Left renal cortex interstitium (tissue), 4 donors: ENCODE measurements at places on chromosomes 3 and 15.

DNA sequence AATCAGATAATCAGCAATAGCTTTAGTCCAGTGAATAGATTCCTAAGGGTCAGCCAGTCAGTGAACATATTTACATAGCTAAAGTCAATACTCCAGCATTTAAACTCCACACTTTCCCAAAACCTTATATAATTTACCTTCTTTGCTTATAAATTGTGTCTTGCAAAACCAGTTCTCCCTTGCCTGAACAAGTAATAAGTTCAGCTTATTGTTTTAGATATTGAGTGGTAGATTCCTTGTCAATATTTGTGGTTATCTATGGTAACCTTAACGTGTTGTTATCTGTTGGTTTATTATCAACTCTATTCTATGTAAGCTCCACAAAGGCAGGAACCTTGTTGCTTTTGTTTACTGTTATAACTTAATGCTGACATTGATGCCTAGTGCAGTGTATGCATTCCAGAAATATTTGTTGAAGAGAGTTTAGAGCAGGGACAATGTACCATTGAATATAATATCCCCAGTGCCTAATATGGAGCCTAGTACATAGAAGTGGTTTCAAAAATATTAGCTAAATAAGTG is 24.0 kb downstream of the PLSCR5 start:
- DNase-seq = no peak

DNA sequence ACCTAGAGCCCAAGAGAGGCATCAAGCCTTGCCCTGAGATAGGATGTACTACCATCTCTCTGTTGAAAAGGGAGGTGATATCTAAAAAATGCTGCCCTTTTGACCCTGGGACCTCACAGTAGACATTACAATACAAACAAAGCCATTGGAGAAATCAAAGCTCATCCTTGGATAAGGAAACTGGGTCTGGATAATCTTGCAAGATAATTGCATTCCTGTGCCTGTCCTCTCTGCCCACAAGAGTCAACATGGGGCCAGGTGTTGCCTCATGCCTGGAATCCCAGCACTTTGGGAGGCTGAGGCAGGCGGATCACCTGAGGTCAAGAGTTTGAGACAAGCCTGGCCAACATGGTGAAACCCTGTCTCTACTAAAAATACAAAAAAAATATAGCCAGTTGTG is 57.3 kb upstream of the DLG1 start:
- no peak for DNase-seq

DNA sequence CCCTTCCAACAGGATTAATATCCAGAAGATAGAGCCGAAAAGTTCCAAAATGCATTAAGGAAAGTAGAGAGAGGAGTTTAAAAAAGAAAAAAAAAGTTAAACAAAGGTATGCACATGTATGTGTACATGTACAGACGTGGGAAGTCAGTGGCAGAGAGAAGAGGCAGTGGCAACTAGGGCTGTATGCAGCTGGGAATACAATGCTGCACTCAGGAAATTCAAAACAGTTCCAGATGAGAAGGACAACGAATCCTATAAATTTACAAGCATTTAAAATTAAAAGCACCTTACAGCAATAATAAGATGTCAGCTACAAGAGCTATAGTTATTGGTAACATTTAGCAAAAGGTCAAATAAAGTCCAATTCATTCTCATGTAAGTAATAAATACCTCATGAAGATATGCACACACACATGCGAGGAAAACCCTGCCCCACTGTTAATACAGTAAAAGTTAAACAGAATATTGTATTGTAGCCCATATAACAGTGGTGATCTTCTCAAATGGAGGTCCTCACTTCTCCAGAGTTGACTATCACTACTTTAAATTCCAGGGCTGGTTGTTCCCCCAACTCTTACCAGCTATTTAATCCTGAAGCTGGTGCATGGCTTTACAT is 18.2 kb downstream of the MRPL3 start:
- no peak for DNase-seq

DNA sequence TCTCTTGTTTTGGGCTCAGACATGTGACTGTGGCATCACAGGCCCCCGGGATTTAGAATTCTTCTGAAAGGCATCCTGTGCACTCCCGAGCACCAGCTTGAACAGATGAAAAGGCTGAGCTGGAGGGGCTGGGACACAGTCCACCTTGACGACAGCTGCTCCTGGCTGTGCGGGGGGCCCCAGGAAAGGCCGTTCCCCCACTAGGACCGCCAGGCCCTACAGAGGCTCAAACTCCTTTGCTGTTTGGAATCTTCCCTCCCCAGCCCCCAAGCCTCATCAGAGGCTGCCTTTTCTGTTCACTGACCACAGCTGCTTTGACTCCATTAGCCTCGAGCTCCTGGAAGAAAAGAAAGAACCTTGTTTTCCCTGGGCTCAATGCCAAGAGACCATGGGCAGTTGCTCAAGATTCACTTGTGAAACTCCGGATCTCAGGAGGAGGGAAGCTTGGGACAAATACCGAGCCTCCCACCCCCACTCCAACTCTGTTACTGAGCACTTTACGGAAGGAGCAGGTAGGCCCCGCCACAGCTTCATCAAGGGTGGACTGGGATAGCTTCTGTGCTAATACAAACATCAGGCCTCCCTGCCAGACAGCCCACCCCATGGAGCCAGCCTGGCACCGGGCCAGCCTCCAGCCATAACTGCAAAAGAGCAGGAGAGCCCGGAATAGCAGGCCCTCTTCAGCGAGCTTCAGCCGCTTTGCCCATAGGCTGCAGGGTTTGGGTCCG is 15.7 kb downstream of the CIDEC start:
- no peak for DNase-seq

DNA sequence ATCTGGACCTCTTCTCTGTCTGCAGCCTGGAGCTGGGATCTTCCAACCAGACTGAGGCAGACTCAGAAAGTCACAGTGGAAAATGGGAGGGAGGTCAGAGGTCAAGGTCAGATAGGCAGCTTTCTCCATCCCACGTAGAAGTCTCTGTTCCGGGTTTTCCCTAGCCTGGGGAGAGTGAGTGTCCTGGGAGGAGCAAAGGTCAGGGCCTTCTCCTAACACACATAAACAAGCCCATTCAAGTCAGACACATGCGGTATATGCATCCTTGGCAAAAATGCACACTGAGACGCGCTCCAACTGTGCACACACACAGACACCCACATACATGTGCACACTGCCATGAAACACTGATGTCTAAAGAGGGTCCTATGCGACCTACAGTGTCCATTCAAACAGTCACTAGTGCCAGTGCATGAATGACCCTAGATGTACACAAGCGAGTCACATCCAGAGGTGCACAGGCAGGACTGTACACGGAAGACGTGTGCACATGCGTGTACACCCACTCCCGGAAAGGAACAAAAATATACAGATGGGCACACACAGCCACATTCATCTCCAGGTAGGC is 681 bp downstream of the TWF2 start:
- DNase-seq = no peak

GRCh38 chr3:153906366-153906765 is 214.8 kb upstream of the ARHGEF26 start:
- DNase-seq = no peak

DNA sequence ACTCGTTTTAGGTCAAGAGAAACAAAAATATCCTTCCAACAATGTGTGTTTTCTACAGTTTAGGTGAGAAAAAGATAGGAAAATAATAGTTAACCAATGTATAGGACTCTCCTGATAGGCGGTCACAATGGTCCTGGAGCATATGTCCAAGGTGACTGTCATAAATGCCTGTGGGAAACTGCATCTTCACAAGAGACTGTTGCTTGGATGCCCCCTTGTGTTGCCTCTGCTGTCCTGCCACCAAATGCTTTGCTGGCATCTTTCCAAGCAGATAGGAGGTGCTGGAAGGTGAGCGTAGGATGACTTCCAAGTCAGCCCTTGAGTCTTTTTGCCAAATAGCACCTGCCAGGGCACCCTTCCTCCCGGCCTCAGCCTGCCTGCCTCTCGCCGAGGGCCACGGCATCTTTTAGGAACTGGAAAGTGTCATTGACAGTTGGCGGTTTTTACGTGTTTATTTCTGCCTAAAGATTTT is 24.1 kb upstream of the SACM1L start:
- DNase-seq = no peak

DNA sequence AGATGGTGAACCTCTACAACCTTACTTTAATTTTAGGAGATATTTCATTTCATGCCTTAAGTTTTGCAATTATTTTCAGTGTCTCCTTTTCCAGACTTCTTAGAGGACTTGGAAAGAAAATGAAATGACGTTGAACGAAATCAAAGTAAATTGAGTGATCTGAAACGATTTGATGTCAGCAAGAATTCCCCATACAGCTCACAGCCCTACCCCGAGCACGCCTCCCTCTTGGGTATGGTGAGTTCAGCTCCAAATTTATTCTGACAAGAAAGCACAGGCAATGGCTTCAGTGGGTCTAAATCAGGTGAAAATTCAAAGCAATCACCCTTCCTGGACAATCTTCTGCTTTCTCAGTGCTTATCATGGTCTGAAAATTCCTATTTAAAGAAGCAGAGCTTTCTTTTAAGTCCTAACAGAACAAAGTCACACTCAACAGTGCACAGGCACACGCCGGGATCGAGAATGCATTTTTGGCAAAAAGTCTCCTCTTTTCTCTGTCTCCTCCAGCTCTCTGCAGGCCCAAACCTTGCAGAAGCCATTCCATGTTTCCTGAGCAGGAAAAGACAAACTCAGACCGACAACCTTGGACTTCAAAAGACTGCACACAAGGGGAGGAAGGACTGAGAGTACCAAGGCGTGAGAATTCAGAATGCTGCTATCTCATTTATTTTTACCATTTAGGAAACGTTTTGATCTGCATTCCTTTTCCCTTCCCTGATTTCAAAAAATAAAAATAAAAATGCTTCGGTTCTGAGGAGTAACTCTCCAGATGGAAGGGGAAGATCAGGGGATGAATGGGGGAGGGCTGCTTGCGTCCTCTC is 72.0 kb downstream of the CCNL1 start:
- no peak for DNase-seq

DNA sequence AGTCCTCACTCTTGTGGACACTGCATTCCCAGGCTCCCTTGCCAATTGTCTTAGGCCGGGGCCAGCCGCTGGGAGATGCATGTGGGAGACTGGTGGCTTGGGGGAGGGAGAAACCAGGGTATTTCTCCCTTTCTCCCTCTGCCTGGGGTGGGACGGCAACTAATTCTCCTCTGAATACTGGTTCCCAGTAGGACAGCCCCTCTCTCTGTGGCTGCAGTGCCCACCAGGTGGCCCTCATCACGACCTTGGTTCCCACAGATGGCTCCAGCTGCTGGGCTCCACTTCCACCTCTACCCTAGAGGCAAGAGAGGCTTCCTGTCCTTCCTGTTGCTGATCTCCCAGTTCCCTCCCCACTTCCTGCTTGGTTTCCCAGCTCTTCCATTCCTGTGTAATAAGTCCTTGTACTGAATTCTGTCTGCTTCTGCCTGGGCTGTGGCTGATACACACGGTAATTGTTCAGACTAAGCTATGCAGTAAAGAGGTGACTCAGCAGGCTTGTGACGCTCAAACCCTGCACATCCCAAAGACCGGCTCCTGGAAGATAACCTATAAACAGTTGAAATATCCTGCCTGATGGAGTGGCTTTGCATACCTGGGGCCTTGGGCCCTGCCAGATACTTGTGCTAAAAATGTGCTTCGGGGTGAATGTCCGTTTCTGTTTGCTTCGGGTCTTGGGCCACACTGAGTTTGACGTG is 20.4 kb upstream of the COPG1 start:
- DNase-seq = no peak

DNA sequence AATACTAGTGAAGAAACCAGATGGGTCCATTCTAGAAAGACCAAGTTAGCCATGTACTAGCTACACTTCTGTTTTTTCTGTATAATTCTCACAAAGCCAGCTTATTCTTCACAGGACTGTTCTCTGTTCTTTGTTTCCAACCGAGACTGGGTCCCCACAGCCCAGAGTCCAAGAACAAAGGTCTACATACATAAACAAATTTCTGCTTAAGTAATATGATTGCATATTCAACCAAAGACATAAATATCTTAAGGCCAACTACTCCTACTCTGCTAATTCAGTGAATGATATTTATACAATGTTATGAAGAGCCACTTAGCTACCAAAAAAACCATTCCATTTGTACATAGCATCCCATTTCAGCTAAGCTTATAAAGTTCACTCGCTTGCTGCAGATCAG is 299.8 kb upstream of the CCDC54 start:
- no peak for DNase-seq

GRCh38 chr3:71011565-71012287 is 571.8 kb downstream of the FOXP1 start:
- no peak for DNase-seq

DNA sequence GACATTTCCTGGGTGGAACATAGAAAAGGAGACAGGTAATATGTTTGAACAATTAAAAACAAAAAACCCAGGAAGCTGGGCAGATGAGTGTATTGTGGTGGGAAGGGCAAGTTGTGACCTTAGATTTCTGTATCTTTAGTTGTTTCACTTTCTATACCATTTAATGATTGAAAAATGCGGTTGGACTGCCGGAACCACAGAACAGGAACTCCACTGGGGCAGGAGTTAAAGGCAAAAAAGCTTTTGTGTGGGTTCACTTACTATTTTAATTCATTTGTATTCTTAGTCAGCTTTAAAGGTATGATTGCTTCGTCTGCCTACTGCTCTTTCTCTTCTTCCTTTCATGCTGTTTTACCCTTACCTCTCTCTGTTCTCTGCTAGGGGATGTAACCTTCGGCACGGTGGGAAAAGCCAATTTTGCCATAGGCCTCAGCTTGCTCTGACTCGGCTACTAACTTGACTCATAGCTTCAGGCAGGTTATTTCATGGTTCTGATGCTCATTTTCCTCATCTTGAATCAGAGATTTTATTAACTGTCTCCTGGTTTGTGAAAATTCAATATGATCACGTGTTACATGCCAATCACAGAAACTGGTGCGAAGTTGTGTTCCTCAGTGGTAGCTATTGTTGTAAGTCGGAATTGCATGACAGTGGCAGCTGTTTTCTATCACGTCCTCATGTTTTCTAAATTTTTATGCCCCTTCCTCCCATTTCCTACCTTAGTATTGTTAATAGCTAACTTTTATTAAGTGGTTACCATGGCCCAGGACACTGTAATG is 1.6 kb upstream of the MCTP2 start:
- DNase-seq = no peak

DNA sequence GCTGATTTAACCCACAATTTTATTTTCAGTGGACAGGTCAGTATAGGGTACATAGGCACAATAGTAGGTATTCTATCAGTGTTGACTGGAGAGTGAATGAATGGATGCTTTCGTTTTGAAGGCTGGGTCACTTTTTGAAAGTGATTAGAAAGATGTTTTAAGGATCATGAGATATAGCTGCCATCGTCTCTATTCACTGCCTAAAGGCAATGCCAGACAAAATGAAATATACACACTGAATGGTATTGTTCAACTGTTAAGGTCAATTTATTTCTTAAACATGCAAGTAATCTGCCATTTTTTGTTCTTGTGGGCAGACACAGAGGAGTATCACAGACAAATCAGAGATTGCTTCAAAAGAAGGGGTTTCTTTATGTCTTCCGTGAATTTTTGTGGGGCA is 395.3 kb downstream of the VGLL3 start:
- DNase-seq = no peak
